ENCODE measurements at places on chromosomes 12 and 14. TPM values are rescaled to one million over a fixed set of nuclear protein-coding genes. Genes with fewer than 3 reads are reported as not detected.

DNA sequence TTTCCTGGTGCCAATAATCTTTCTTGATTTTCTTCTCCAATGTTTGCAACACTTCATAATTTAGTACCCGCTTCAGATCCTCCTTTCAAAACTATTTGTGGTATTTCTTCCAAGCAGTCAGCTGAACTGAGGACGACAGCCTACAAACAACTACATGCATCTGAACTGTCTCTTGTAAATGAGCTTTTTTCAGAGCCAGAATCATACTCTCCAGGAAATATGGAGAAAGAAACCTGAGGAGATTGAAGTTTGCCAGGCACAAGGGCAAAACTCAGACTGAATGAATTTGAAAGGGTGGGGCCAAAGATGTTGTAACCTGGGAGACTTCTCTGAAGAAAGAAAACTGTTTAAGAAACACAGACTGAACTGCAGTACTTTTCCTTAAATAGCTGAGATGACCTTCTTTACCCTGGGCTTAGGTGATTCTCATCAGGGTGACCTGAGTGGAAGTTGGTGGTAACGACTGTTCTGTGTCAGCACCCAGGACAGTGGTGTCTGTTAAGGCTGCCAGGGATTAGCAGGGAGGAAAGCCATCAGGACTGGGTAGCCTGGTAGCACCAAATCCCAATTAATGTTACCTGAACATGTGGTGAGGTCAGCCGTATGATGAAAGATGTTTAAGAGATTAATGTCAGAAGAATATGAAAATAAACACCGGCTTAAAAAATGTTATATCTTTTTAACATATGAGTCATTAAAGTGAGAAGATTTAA lies 95.0 kb downstream of the TGFB3 start:
- no peak overlapping the region for H3K27ac ChIP-seq
- H3K4me1 ChIP-seq: no peaks in the 10 kb centered on the region
- DNase-seq: no peak
- no peaks in the 10 kb centered on the region for H3K27me3 ChIP-seq
- H3K4me3 ChIP-seq: no peak overlapping the region

GRCh38 chr12:39571351-39571750 lies 48.3 kb downstream of the ABCD2 start:
- no peak overlapping the region for H3K4me3 ChIP-seq
- DNase-seq: no peak
- H3K36me3 ChIP-seq: no peaks in the 10 kb centered on the region
- no peak overlapping the region for H3K27ac ChIP-seq
- H3K27me3 ChIP-seq: no peaks in the 10 kb centered on the region

- H3K4me1 ChIP-seq: peaks cover 24% of the 10 kb centered on the region
- peak overlapping the region; percentile 93 for H3K27ac ChIP-seq
- peak overlapping the region; percentile 75 for H3K4me3 ChIP-seq
- no peaks in the 10 kb centered on the region for H3K36me3 ChIP-seq
Observed at GRCh38 chr14:105093038-105093430, 27.8 kb upstream of the GPR132 start.

DNA sequence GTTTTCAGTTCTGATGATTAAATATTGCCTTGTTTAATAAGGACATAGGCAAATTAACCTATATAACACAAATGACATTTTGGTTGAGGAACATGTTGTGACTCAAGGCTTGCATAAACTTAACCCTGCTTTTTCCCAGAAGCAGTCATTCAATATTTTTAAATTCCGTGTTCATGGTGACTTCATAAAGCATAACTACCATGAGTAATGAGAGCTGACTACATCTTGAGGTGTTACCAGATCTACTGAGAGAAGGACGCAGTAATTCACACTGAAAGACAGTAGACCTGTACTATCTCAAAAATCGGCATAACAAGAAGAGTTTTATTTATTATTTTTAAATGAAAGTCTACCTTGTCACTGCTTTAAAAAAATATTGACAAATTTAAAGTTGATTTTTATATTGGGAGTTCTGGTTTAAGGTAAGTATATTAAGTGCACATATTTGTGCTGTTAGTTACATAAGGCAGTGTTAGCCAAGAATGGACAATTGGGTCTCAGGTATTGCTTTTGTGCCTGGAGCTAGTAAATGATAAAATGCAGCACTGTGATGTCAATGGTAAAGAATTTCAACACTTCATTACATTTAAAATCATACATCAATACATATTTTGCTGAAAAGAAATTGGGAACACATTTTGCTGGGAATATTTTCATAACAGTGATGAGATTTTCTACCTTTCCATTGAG lies 1198.5 kb downstream of the FSCB start:
- no peaks in the 10 kb centered on the region for H3K36me3 ChIP-seq
- DNase-seq: no peak
- no peaks in the 10 kb centered on the region for H3K27me3 ChIP-seq
- no peak overlapping the region for H3K27ac ChIP-seq
- no peaks in the 10 kb centered on the region for H3K4me1 ChIP-seq

BDKRB2 gene
- 23.3 TPM for total RNA-seq

Data from colonic mucosa (tissue), 4 donors.